ENCODE measurements at places on chromosomes 7 and 10.

DNA sequence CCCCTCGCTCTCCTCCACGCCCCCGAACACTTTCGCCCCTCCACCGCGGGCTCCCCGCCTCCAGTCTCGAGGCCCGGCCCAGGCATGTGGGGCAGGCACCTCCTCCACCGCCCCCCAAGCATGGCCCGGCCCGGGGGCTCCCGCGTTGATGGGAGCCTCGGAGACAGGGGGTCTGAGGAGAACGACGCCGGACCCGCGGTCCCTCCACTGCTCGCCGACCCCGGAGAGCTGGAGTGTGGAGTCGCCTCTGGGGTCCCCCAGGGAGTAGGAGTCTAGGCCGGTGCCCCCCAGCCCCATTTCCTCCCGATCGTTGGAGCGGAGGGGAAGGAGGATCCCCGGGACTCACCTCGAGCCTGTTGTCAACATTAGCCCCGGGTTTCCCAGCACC lies 206 bp downstream of the UPF2 start:
- DNase-seq = peak; percentile 64

- no peak for DNase-seq
Measured at GRCh38 chr7:50827281-50827680, 44.6 kb upstream of the GRB10 start.

GRCh38 chr7:29189743-29190201 lies 4.8 kb upstream of the CHN2 start:
- peak; percentile 49 for DNase-seq

DNA sequence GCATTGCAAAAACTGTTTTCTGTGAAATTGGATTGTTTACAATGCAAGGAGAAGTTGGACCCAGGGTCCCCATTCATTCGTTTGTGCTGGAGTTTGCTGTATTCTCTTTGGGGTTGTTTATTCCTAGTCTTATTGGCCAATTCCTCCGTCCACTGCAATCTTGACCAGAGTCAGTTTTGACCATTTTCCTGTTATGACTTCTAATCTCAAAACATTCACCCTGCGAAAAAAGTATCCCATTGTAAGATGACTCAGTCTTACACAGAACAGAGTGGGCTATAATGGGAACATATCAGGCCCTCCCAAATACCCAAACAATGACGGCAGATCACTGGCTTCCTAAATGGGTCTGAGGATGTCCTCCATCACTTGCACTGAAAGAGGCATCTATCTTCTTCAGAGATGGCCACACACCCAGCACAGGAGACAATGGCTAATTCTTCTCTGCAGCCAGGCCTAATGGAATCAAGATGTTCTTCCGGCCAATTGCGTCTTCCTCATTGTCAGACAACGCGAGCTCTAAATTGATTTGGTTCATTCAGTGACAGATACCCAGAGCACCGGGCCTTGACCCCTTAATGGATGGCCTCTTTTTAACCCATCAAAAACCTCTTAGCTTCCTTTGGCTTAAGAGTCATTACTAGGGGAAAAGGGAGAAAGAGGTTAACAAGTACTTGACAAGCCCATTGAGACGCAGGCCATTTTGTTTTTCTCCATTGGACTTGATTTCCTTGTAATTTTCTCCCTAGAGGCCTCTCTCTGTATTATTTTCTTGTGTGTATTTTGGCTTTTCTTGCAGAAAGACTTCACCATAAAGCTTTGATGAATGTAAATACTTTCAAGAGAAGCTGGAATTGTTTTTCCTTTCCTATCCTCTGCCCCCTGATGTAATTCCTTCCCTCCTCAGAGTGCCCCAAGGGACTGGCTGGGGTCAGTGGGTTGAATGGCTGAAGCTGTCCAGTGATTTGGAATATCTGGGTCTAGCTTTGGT lies 129.6 kb downstream of the PRPF18 start:
- no peak for DNase-seq

- no peak for DNase-seq
Measured at GRCh38 chr10:74836877-74837276, 10.5 kb downstream of the KAT6B start.

DNA sequence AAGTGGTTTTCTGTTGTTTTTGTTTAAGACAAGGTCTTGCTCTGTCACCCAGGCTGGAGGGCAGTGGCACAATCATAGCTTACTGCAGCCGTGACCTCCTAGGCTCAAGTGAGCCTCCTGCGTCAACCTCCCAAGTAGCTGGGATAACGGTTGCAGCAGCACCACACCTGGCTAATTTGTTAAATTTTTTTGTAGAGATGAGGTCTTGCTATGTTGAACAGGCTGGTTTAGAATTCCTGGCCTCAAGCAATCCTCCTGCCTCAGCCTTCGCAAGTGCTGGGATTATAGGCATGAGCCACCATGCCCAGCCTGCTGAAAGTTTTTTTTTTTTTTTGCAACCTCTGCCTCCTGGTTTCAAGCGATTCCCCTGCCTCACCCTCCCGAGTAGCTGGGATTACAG lies 31.1 kb downstream of the PROSER2 start:
- no peak for DNase-seq

Measured in stimulated activated CD4-positive, alpha-beta T cell treated with anti-CD3 and anti-CD28 coated beads, Interleukin-4, amount 100 ng/mL, for 1 hour (primary cell).